ENCODE measurements at places on chromosomes 5 and 9.

DNA sequence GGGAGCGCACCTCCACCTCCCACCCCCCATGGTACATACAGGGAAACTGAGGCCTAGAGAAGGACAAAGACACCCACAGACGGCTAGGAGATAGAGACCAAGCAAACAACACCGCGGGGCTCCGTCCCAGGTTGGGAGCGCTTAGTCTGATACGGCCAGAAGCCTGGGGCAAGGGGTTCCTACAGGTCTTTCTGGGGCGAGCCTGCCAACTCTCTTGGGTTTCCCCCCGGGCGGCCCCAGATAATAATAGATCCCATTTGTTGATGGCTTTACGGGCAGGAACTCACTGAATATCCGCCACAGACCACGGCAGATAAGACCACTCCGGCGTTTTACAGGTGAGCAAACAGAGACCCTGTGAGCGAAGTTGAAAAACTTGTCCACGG lies 5.0 kb upstream of the EBF1 start:
- peak; percentile 77 for DNase-seq

DNA sequence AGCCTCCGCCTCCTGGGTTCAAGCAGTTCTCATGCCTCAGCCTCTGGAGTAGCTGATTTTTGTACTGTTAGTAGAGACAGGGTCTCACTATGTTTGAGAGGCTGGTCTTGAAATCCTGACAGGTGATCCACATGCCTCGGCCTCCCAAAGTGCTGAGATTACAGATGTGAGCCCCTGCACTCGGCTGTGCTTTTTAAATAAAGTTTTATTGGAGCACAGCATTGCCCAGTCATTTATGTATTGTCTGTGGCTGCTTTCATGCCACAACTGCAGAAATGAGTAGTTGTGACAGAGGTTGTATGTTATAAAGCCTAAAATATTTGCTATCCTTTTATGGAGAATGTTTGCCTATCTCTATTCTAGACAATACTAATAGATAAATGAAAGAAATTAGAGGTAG lies 169.2 kb downstream of the AOPEP start:
- no peak for DNase-seq

GRCh38 chr9:38527503-38527902 lies 92.9 kb downstream of the ANKRD18A start:
- no peak for DNase-seq

- DNase-seq, result no peak
Observed at GRCh38 chr9:82201196-82201595, 212.6 kb downstream of the SPATA31D1 start.
